IMR-90 (cell line): ENCODE measurements at places on chromosomes 1 and 21.

- DNase-seq = no peak
Measured at GRCh38 chr1:173661271-173661670, 8.4 kb downstream of the ANKRD45 start.

- peak; percentile 37 for DNase-seq
Measured at GRCh38 chr1:225917536-225917935, 6.5 kb downstream of the PYCR2 start.

GRCh38 chr21:45634511-45635183 is 8.9 kb upstream of the PCBP3 start:
- peak; percentile 18 for DNase-seq

GRCh38 chr1:182259968-182260367 is 131.6 kb downstream of the GLUL start:
- DNase-seq = no peak

GRCh38 chr1:9429342-9429711 is 109.9 kb upstream of the SLC25A33 start:
- DNase-seq = no peak
